ENCODE measurements at places on chromosomes 3 and 15.

DNA sequence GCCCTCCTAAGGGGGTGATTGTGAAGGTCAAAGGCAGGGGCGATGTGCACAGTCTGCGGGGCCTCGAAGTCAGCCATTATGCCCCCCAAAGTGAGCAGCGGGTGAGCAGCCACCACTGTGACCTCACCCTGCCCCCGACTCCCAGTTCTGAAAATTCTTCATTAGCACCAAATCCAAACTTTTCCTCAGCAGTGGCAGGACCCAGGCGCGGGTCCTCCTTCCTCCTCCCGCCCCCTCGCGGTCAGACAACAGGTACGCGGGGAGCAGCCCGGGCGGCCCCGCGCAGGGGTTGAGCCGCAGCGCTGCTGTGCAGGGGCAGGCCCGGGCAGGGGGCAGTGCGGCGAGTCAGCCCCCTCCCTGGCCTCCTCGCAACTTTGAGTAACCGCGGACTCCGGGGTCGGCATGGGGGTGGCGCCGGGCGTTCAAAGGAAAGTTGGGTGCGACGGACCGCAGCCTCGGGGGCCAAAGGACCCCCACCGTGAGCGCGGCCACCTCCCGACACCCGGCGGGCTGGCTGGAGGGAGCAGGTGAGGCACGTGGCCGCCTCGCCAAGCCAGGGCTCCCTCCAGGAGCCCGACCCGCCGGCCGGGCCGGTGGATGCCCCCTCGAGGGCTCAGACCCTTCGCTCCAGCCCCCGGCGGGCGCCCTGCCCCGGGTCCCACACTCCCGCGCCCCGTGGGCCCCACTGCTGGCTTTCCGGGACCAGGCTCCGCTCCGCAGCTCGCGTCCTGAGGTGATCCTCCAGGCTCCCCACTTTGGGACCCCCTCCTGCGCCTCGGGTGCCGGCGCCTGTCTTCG is 49.4 kb upstream of the CCDC174 start:
- no peak for DNase-seq

DNA sequence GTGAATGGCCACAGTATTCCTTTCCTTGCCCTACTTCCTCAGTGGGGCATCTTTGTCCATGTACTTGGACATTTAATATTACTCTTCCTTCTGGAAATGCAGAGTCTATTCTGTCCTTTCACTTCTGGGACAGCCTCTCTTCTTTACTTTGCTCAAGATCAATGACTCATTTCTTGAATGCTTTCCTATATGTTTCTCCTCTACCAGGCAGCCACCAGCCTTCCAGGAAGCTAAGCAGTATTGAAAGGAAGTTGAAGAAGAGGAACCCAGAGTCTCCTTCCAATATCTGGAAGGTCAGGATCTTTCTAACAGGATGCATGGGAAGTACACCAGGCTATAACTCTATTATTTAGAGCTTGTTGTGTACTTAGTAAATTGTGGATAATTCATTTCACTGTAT is 182.8 kb downstream of the CD47 start:
- DNase-seq, result no peak

DNA sequence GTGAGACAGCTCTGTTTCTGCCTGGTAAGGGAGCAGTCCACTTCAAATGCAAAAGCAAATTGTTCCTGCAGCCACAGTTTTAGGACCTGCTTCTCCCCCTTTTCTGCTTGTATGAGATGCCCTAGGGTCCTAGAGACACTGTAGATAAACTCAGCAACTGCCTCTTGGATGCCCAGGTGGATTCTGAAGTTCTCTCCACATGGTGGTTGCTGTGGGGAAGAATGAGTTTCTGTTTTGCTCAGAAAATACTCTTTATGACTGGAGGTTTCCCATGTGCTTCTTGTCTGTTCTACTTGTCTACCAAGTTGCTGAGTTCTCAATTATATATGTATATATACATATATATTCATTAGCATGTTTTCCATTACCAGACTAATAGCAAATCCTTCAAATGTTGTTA is 5.6 kb upstream of the ZNF80 start:
- no peak for DNase-seq

DNA sequence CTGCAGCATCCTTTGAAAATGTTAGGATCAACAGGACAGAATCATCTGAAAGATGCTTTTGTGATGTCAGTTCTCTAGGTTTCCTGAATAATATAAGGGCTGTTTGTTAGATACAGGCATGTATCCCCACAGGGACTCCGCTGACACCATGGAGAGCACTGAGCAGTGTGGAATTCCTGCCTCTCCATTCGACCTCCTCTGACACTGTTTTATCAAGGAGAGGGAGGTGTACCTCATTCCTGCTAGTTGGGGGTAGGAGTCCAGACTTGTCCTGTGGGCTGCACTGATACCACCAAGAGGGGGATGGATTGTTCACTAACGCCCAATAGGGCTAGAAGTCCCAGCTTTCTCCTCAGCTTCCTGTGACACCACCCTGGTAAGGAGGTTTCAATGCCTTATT is 46.6 kb downstream of the LARS2 start:
- DNase-seq, result no peak

- DNase-seq, result no peak
Observed at GRCh38 chr15:57649138-57649537, 57.4 kb upstream of the POLR2M start.

GRCh38 chr15:69414701-69415167 is 585 bp downstream of the KIF23 start:
- DNase-seq, result peak; percentile 5

DNA sequence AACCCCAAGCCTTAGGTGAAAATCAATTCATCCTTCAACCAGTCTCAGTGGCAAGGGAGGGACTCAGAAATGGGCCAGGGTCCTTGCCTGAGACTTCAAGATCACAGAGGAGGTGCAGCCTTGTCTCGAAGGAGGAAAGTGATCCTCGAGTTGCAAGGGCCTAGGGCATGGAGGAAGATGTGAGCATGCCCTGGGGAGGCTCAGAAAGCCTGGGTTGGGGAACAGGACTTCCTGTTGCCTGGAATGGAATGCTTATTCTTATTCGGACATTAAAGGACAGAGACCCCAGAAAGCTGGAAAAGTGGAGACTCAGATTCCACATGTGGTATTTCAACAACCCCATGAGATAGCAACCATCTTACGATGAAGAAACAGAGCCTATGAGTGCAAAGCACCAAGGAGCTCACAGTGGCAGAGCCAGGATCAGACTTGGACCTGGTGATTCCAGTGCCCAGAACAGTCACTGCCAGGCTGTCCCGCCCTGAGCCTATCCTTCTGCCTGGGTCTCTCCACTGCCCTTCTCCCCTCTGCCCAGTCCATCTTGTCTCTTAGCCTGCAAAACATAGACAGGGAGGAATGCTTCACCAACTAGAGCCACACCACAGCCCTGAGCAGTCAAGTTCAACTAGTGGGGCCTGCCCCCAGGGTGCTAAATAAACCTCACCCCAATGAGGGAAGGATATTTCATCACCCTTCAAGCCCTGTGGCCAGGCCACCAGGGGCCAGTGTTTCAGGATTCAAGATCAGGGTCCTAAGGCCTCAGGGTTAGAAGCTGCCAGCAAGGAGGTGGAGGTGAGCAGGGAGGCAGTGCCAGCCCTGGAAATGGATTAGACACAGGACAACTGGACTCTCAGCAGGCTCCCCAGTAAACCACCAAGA is 21.9 kb downstream of the DAPK2 start:
- DNase-seq, result no peak

DNA sequence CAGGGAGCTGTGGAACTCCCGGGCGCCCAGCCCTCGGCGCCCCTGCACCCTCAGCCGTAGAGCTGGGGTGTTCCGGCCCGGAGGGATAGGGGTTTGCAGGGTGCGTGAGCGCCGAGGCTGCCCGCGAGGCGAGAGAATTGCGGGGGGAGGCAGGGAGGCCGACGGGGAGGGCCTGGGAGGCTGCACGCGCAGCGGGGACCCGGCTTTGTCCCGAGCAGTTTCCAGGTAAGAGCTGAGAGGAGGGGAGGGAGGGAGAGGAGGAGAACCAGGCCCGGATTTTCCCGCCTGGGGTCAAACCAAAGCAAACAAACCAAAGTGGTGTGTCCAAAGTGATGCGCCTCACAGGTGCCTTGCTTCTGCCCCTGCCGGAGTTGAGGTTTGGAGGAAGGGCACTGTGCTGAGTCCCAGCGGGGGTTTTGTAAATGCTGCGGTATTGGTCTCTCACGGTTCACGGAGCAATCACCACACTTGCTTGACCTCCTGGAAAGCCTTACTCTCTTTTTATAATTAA is 146.4 kb downstream of the TJP1 start:
- DNase-seq, result no peak

DNA sequence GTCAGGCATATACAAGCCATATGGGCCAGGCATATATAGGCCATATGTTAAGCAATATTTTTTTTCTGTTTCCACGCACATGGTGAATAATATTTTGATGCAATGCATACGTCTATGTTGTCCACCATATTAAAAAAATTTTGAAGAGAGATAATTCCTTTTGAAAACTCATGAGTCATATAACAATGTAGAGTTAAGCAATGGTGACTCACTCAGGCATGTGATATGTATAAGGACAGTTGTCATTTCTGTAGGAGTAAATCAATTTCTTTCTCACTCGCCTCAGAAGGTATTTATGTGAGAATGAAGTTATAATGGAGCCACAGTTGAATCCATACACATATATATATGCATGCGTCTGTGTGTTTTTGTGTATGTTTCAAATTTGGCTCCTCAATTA is 272.6 kb downstream of the EPHA3 start:
- DNase-seq, result no peak

DNA sequence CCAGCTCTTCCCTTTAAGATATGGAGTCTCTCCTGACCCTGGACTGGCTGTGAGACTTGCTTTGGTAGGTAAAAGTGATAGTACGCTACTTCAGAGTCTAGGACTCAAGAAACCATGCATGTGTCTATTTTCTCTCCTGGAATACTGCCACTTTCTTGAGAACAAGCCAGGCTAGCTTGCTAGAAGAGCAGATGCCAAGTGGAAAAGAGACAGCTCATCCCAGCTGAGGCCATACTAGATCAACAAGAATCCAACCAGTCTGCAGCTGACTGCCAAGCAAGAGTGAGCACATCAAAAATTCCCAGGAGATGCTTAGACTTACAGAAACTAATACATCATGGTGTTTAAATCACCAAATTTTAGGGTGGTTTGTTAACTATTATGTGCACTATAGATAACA is 208.3 kb upstream of the RBMS3 start:
- DNase-seq, result no peak

DNA sequence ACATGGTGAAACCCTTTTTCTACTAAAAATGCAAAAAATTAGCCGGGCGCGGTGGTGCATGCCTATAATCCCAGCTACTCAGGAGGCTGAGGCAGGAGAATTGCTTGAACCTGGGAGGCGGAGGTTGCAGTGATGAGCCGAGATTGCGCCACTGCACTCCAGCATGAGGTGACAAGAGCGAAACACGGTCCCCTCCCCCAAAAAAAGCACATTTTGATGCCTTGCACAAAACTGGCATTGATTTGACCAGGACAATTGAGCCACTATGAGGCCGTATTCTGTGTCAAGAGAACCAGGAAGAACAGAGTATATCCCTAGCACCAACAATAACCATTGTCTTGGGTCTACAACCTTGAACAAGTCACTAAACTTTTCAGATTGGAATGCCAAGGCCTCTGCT is 50.6 kb downstream of the SH3BP5 start:
- DNase-seq, result no peak

GRCh38 chr15:78105476-78106241 is 13.3 kb downstream of the SH2D7 start:
- DNase-seq, result no peak

GRCh38 chr15:88911766-88912118 is 1.4 kb downstream of the MFGE8 start:
- DNase-seq, result no peak

- DNase-seq, result no peak
Observed at GRCh38 chr3:48411606-48412374, 18.1 kb downstream of the PLXNB1 start.

GRCh38 chr3:133761605-133762484 is 15.7 kb downstream of the TF start:
- DNase-seq, result no peak

DNA sequence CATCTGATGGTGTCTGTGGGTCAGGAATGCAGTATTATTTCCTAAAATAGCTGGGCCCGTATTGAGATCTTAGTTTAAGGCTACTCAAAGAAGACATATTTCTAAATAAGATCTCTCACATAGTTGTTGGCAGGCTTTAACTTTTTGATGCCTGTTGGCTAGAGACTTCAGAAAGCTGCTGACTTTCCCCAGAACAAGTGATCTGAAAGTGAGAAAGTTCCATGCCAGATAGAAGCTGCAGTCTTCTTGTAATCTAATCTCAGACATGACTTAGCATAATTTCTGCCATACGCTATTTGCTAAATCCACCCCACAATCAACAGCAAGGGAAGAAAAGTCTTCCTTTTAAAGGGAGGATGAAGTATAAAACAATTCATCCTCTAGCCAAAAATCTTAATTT is 867.1 kb downstream of the IGSF11 start:
- no peak for DNase-seq

DNA sequence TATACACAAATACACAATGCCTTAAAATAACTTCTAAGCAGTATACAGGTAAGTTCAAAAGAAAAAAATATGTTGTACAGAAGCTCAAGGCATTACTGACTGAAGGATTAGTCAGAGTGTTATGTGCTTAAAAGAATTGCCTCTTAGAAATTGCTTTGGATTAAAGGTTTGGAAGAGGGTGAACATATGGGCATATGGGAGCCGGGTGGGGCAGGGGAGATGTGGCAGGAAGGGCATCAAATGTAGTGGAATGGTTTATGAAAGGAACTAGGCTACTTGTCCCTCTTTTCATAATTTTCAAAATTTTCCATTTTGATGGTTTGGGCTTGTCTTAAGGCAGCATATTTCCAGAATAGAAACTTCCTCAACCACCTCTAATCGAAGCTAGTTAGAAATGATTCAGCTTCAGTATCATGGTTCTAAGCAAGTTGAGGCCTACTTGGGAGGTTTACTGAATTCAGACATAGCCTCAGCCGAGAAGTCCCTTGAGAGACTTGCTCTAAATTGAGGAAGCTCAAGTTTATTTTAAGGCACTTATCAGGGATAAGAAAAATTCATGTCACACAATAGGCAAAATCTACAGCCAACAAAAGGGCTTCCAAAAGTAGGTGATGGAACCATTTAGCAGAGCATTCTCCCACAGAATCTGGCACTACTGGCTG is 10.1 kb upstream of the GOLGB1 start:
- DNase-seq, result no peak

DNA sequence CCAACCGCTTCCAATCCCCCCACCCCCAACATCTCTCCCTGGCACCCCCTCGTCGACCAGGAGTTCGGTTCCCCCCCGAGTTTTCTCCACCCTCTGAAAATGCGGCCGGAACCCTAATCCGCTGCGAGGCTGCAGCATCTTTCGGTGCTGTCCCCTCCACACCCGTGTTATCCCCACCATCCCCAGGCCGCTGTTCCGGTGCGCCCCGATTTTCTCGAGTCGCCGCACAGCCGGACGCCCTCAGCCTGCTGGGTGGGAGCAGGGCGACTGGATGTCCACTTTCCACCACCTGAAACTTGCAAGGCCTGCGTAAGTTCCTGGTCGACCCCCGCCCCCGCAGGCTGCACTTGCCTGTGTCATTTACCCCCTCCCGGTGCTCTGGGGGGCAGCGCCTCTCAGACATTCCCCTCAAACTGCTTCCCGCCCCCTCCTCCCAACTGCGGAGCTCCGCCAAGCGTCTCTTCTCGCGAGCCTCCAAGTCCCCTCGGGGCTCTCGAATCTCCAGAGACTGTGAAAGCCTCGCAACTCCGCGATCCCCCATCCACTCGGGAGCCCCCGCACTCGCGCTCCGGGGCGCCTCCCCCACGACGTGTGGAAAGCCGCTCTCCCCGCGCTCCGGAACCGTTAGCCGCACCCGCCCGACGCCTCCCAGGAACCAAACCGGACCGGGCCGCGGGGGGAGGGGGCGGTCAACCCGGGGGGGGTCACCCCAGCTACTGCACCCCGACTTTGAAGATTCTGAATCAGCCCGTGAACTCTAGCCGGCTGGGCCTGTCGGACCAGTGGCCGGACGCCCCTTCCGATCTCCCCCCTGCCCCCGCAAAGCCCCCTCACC is 566 bp downstream of the ETV5 start:
- no peak for DNase-seq
